Suprapubic skin (tissue), 4 donors: ENCODE measurements at places on chromosomes 6 and 20. TPM values are rescaled to one million over a fixed set of nuclear protein-coding genes. Genes with fewer than 3 reads are reported as not detected.
A peak's percentile ranks its signal among the peaks of the same experiment; 100 is the strongest.

GRCh38 chr6:35370124-35370741 lies 27.9 kb downstream of the PPARD start:
- DNase-seq, result peak; percentile 83

GRCh38 chr20:19515074-19515473 lies 243.0 kb upstream of the RIN2 start:
- no peak for DNase-seq

DNA sequence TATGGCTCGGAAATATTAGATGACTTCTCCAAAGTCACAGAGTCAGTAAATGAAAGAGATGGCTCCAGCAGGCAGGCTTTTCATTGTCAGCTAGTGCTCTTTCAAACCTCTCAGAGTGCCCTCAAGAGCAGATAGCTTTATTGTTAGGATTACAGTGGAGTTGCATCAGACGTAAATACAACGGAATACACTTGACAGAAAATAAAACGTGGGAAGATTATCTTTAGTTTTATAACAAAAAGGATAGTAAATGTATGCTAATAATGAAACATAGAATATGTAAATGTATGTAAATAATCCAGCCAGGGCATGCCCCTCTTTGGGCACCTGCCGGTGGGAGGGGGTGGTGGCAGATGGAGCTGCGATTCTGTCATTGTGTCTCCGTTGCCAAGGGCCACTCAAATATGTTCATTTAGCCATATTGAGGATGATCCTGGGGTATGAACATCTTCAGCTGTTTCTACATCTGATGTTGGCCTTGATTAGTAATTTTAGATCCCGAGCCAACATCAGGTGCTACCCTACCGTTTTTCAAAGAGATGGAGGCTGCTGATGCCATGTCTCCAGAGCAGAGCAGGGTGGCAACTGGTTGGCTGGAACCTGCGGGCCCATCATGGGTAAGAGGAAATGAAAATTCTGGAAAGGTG lies 358.3 kb upstream of the SULF2 start:
- no peak for DNase-seq

The CD24 gene
- total RNA-seq, result 118 TPM

The PPP1R3D gene
- 16.9 TPM for total RNA-seq

The SMIM26 gene
- total RNA-seq, result 130 TPM
